PC-9 (cell line): ENCODE measurements at places on chromosomes 7 and 10. TPM values are rescaled to one million over a fixed set of nuclear protein-coding genes. Genes with fewer than 3 reads are reported as not detected.

DNA sequence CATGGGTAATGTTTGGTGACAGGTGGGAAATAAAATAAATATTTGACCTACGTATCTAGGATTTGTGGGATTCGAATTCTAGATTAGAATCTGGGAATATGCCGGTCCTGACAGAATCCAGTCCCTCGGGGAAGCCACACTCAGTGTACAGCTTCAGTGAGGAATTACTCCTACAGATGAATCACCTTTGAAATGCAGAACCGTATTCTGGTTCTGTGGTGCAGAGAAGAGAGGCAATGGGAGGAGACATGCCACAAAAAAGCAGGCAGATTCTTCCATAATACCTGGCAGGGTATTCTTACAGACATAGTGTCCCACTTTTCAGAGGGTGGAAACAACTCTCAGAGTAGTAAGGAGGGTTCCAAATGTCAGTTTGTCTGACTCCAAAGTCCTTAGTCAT is 286.9 kb downstream of the SORCS1 start:
- H3K4me1 ChIP-seq: no peaks in the 10 kb centered on the region
- H3K4me3 ChIP-seq: no peak overlapping the region
- H3K27me3 ChIP-seq: no peaks in the 10 kb centered on the region
- DNase-seq: no peak

- DNase-seq: no peak
- H3K4me3 ChIP-seq: no peak overlapping the region
These were observed 44.2 kb downstream of the LRMDA start for GRCh38 chr10:75475460-75476182.

Gene MAGI2
- 0.92 and 1.6 TPM in 2 replicates for total RNA-seq

Gene AKR1E2
- total RNA-seq: 1.9 and 2.0 TPM in 2 replicates

Gene DYDC2
- total RNA-seq: not detected in 2 replicates
